ENCODE measurements at places on chromosomes 1 and 21.

GRCh38 chr21:30146558-30147282, 19.9 kb downstream of the CLDN17 start:
- DNase-seq, result no peak

DNA sequence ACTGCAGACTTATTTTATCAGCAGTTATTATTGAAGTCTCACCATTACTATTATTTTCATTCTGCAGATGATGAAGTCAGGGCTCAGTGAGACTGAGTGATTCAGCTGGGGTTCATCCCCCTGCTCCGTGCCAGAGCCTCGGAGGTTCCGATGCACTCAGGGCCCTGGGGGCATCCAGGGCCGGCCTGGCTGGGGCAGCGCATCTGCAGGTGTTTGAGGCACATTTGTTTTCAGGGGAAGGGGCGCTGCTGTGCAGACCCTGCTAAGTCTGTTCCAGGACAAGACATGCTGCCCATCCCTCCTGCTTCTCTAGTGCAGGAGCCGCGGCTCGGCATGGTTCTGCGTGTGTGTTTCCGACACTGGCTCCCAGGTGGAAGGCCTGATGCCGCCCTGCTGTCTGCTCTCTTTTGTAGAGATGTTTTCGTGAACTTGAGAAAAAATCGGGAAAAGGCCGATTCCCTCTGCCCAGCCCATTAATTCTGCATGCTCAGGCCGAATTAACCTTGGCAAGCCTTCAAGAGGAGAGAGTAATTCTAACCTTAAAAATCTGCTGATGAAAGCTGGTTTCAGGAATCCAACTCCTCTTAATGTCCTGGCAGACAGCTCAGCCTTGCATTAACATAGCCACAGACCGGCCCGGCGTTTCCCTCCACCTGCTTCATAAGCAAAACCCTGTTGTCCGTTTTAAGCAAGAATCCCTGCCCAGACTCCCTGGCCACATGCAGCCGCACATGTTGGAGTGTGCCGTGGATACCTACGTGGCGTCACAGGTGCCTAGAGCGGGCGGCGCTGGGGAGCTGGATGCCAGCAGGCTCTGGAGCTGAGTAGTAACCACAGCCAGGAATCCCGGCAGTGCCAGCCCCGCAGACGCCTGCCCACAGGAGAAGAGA, 316.0 kb upstream of the VAMP3 start:
- DNase-seq, result peak; percentile 78

DNA sequence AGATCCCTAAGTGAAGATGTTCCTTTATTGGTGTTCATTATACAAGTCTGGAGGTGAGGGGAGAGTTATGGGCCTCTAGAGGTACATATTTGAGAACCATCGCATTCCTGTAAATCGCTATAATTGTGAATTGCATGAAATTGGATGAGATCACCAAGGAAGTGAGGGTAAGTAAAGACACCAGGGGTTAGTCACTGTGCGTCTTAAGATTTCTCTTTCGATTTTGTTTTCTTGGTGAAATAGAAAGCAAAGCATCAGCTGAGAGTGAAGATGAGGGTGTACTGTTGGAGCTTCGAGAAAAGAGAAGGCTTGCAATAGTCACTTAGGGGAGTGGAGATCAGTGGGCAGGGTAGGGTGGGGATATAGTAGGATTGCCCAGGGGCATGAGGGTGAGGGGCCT, 82.1 kb downstream of the RAVER2 start:
- no peak for DNase-seq

DNA sequence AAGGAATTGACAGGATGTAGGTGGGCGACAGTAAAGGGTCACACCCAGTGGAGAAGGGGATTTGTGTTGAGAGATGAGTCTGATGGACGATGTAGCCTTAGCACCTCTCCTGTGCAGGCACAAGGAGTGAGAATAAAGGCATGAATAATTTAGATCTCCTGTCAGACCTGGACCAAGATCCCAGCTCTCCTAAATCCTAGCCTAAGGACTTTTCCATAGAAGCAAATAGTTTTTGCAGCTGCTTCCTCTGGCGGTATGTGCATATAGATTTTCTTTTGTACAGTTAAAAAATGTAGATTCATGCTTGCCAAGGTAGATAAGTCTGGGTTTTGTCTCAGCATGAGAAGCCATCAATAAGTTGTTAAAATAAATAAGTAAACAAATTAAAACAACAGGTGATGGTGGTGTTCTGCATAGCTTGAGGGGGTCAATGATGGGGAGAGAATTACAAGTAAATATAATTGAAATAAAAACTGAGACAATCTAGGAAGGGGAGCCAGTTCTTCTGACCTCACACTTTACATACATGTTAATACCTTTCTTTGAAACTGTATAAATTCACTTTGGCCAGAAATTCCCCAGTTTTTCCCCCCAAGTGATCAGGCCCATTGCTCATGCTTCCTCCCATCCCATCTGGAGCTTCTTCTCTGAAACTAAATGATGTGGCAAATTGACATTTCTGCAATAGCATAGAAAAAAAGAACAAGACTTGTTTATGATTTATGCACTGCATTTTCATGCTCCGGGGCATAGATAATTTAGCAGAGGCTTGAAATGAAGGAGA, 12.4 kb upstream of the ZP4 start:
- no peak for DNase-seq

DNA sequence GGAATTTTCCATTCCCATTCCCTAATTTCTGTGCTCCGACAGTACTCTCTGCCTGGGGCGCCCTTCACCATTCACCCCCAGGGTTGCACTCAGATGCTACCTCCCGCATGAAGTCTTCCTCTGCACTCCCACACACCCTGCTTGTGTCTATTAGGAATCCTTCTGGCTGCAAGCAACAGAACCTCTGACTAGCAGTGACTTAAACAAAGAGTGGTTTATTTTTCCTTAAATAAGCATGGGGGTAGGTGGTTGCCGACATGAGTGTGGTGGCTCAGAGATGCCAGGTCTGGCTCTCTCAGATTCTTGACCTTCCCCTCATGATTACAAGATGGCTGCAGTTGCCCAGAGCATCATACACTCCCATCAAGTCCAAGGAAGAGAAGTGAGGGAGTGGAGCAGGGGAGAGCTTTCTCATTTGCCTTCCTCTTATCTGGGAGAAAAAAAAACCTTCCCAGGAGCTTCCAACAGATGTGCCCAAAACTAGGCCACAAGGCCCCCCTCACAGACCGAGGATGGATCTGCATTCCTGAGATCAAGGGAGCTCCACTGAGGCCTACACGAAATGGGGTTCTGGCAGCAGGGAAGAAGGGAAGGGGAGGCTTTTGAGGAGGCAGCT, 49.6 kb upstream of the LBR start:
- no peak for DNase-seq

- DNase-seq, result no peak
Measured at GRCh38 chr1:239456788-239457187, 70.4 kb downstream of the CHRM3 start.

GRCh38 chr1:209727785-209728184, 23.1 kb downstream of the HSD11B1 start:
- DNase-seq, result no peak

- DNase-seq, result no peak
Measured at GRCh38 chr1:180482425-180483275, 19.7 kb downstream of the ACBD6 start.

Data from DMS79 (cell line).